Suprapubic skin (tissue), 4 donors: ENCODE measurements at places on chromosomes 6 and 20. TPM values are rescaled to one million over a fixed set of nuclear protein-coding genes. Genes with fewer than 3 reads are reported as not detected.

- no peak for DNase-seq
Measured at GRCh38 chr20:53768329-53768728, 174.7 kb upstream of the ZNF217 start.

DNA sequence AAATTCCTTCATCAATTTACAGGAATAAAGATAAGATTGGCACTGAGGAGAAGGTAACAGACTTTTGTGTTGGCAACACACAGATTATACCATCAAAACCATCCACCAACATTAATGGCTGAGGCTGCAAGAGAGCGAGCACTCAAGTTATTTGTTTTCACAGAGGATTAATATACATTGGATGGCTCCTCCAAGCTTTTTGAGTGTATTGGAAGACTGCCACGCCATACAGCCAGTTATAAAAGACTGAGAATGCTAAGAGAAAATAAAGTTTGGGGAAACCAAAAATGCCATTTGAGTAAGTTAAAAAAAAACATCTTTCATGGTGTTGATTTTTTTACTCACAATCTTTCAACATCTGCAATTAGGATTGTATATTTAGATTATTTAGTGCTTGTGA lies 973.8 kb upstream of the SLC35B3 start:
- no peak for DNase-seq

- no peak for DNase-seq
Measured at GRCh38 chr6:45563844-45564243, 186.1 kb upstream of the SUPT3H start.

DNA sequence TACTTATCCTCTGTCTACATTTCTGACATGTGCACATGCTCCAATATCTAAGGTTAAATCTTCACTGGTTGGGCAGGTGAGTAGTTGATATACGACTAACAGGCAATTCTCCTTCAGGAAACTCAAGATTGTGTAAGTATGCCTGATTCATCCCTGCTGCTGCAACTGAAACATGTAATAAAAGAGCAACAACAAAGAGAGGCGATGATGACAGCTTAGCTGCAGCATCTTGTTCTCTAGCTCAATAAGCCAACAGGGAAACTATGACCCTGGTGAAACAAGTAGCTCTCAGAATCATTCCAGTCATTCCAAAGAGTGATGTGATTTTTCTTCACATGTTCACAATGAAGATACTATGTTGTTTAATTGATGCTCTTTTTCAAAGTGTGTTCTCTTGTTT lies 74.4 kb downstream of the ELOVL4 start:
- no peak for DNase-seq

- DNase-seq, result no peak
Measured at GRCh38 chr6:129517288-129517687, 192.7 kb downstream of the ARHGAP18 start.

DNA sequence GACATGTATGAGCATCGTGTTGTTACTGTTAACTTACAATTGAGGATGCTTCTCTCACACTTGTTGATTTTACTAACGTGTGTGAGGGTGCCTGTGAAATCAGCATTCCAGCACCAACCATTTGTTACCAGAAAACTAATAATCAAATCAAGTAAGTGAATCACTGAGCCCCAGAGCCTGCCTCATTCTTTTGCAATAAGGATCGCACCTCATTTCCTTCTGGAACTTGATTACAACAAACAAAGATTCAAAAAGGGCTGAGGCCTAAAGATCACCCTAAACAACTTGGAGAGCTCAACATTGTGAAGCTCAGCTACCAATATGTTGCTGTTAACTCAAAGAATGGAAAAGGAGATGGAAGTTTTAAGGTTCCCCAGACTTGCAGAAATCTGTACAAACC lies 274.7 kb downstream of the TFAP2A start:
- DNase-seq, result no peak

- DNase-seq, result no peak
Measured at GRCh38 chr6:1695546-1696462, 86.1 kb downstream of the FOXC1 start.

- DNase-seq, result no peak
Measured at GRCh38 chr20:9397928-9398327, 116.5 kb upstream of the LAMP5 start.

GRCh38 chr20:37745553-37745952 lies 51.7 kb downstream of the CTNNBL1 start:
- DNase-seq, result no peak

GRCh38 chr6:674956-675355 lies 18.0 kb downstream of the EXOC2 start:
- DNase-seq, result no peak

GRCh38 chr6:168493976-168494375 lies 53.0 kb downstream of the SMOC2 start:
- DNase-seq, result no peak

GRCh38 chr6:87912102-87912501 lies 135.5 kb upstream of the SPACA1 start:
- DNase-seq, result no peak

- DNase-seq, result no peak
Measured at GRCh38 chr6:36650848-36651478, 27.6 kb upstream of the CDKN1A start.

DNA sequence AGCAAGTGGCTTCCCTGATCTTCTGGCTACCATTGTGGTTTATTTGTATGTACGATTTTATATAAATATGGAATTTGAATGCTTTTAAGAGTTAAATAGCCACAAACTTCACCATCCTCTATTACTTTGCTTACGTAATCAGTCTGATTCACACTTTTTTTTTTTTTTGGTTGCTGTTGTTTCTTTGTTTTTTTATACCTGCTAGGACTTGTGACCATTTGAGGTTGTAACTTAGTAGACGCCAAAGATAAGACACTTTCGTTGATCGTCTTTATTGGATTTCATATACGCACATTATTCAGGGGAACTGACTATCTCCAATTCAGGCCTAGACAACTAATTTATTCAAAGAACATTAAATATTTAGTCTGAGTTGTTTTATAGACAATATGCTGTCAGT lies 559.0 kb downstream of the CBLN4 start:
- DNase-seq, result no peak

DNA sequence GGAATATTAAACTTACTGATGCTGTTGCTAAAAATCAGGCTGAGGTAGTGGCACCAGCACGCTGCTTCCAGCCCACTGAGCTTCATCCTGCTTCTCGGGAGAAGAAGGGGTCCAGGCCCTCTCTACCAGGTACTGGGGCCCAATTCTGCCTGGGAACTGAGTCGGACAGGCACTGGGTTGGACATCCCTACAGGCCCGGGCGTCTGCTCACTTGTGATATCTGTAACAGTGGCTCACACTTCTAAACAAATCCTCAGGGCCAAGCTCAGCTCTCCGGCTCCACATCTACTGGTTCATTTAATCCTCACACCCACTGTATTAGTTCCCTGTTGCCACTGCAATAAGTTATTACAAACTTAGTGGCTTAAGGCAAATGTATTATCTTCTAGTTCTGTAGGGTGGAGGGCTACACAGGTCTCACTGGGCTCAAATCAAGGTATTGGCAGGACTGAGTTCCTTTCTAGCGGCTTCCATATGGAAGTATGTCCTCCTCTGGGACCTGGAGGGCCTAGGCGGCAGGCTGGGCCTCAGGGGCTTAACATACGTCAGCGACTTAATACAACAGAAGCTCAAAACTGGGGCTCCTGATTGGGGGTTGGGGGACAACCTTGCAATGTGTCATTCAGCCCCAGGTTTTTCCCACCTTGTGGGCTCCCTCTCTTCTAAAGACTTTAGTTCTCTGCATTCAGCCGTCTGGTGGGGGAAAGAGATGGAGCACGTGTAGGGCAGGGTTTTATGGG lies 1.6 kb upstream of the KCNK15 start:
- DNase-seq, result no peak

- DNase-seq, result no peak
Measured at GRCh38 chr20:21514553-21515251, 838 bp upstream of the NKX2-2 start.

- no peak for DNase-seq
Measured at GRCh38 chr6:105952326-105952725, 133.8 kb upstream of the PRDM1 start.

- DNase-seq, result no peak
Measured at GRCh38 chr20:35643045-35643444, 21.7 kb downstream of the CPNE1 start.

- no peak for DNase-seq
Measured at GRCh38 chr20:45407783-45408645, at the start of gene DBNDD2. DBNDD2 (plus strand) TSS chr20:45408289; CDS start chr20:45408468, 179 bp downstream.

DNA sequence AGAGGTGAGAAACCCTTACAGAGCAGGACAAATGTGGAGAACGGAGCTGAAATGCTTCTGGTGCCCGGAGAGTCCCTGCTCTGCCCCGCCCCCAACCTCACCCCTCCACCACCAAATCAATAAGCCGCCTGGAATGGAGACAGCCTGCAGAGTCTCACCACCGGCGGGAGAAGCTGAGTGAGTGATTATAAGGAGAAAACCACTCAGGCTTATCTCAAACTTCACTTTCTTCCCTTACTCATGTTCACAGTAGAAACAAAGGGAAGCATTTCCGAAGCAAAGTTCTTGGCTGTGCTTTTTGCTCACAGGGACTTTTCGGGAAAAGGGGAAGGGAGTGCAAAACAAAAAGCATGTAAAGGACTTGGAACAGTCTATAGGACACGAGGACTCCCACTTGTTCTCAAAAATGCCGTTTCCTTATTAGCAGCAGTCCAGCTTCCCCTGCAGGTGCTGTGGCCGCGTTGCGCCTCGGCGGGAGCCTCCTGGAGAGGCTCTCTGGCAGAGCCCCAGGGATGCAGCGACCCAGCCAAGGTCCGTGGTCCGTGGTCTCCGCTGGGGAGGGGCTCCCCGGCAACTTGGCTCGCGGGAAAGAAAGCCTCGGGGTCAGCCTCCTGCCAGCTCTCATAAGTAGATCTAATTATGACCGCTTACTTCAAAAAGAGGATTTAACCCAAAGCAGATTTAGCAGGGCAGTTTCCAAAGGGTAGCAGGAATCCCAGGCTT lies 64.8 kb upstream of the TMEM30A start:
- DNase-seq, result no peak

- DNase-seq, result no peak
Measured at GRCh38 chr20:32960849-32961731, 43.1 kb downstream of the SUN5 start.

- no peak for DNase-seq
Measured at GRCh38 chr6:5365436-5366195, 104.3 kb downstream of the FARS2 start.

DNA sequence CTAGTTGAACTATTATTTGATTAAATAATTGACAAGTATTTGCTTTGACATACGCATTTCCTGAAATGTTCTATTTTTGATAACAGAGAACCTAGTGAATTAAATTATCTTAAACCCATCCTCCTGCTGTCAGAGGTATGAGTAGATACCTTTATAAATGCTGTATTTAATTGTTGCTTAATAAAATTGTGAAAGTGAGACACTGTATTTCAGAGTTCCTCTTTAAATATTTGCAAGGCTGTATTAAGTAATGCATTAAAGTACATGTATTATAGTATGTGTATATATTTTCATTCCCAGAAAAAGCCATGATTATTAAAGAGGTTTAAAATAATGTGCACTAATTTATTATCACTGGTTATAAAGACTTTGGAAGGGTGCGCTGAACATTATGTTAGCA lies 483.8 kb downstream of the TFAP2B start:
- DNase-seq, result no peak

- no peak for DNase-seq
Measured at GRCh38 chr20:18321976-18322950, 33.9 kb downstream of the ZNF133 start.

GRCh38 chr6:152356662-152357061 lies 280.5 kb downstream of the SYNE1 start:
- no peak for DNase-seq

DNA sequence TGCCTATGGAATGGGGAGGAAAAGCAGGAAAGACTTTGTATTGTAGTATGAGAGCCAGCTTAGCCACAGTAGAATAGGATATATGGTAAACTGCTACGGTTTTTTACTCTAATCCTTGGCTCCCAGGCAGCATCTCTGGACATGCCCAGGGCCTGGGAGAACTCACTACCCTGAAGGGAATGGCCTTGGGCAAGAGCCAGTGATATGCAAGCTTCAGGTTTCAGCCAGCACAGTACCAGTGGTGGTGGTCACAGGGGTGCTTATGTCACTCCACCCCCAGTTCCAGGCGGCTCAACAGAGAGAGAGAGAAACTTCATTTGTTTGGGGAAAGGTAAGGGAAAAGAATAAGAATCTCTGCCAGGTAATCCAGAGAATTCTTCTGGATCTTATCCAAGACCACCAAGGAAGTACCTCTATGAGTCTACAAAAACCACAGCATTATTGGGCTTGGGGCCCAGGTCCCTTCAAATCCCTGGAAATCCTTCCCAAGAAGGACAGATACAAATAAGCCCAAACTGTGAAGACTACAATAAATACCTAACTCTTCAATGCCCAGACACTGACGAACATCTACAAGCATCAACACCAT lies 121.2 kb downstream of the THBS2 start:
- no peak for DNase-seq

GRCh38 chr20:33191955-33192354 lies 24.0 kb downstream of the BPIFA2 start:
- no peak for DNase-seq

DNA sequence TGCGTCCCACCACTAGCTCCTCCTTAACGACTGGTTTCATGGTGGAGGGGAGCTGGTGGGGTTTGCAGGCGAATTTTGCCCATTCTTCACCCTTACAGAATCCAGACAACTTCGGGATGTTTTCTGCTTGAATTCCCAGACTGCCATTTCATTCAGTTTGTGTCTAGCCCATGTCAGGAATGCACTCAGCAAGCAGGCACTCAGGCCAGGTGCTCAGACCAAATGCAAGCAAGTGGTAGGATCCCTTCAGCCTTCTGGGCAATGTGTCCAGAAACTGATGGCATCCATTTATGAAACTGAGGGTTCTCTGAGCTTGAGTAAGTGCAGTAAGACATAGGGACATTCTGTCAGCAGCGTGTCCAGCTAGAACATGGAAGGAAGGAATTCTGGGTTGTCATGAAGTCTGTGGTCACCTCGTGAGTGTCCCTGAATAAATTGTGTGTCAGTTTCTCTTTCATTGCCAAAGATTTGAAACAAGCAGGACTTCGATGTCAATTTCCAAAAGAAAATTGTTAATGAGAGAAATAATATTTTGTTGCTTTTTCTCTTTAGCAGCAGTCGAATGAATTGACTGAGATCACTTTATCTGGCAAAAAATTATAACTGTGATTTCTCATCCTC lies 21.8 kb upstream of the DACT2 start:
- no peak for DNase-seq

DNA sequence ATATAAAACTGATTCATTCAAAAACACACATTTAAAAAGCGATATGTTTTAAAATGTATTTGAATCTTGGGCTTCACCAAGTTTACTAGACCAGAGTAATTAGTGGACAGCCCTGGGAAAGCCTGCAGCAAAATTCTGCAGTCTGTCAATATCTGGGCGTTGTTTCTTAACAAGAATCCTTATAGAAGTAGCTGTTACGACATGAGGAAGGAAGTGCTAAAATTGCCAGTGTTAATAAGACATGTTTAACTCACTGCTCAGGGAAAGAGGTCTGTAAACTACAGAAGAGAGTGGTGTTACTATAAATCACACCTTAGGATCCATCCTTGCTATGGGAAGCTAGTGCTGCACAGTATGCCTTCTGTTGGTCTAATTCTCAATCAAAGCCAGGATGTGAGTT lies 120.6 kb downstream of the TBX18 start:
- no peak for DNase-seq

- no peak for DNase-seq
Measured at GRCh38 chr20:49706630-49707091, 7.0 kb downstream of the B4GALT5 start.

WFDC10B gene
- total RNA-seq, result not detected

TRIM10 gene
- total RNA-seq, result 0.83 TPM

ANGPT4 gene
- 0.72 TPM for total RNA-seq

GATA5 gene
- 1.1 TPM for total RNA-seq

MUCL3 gene
- total RNA-seq, result not detected

CRISP3 gene
- 5.1 TPM for total RNA-seq

GPR6 gene
- not detected for total RNA-seq

OR12D2 gene
- total RNA-seq, result not detected

FBXL4 gene
- 18.5 TPM for total RNA-seq

NEU1 gene
- 38.1 TPM for total RNA-seq
